CD4-positive, alpha-beta memory T cell (primary cell): ENCODE measurements at places on chromosomes 1 and 21. TPM values are rescaled to one million over a fixed set of nuclear protein-coding genes. Genes with fewer than 3 reads are reported as not detected.
A peak's percentile ranks its signal among the peaks of the same experiment; 100 is the strongest.

DNA sequence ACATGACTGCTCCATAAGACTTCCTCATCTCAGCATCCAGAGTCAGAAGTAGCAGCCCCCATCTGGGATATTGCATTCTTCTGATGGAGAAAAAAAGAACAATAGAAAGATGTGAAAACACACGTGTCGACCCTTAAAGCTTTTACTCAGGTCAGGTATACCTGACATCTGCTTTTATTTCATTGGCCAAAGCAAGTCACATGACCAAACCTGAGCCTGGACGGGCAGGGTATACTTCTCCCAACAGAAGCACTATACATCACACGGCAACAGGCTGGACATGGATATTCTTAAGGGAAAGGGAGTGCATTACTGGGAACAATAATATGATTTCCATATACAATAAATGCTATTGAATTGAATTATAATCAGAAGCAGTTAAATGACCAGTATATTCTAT, 243.3 kb downstream of the LMO4 start:
- H3K27me3 ChIP-seq, result no peaks in the 10 kb centered on the region
- no peak for DNase-seq
- H3K36me3 ChIP-seq, result no peaks in the 10 kb centered on the region
- H3K4me3 ChIP-seq, result no peak overlapping the region
- H3K4me1 ChIP-seq, result no peaks in the 10 kb centered on the region
- no peak overlapping the region for H3K27ac ChIP-seq

DNA sequence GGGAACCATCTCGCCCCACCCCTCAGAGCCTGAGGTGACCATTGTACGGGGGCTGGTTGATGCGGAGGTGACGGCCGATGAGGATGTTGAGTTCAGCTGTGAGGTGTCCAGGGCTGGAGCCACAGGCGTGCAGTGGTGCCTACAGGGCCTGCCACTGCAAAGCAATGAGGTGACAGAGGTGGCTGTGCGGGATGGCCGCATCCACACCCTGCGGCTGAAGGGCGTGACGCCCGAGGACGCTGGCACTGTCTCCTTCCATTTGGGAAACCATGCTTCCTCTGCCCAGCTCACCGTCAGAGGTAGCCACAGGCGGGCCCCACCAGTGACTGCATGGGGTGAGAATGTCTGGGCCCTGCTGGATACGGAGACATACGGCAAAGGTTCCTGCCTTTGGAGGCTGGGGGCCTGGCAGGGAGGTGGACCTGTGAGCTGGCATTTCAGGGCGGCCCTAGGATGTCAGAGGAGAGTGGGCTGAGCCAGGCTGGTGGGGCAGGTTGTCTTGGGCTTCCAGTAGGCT, 98.5 kb downstream of the TRIM11 start:
- no peak for DNase-seq
- H3K4me1 ChIP-seq, result no peaks in the 10 kb centered on the region
- H3K27me3 ChIP-seq, result no peaks in the 10 kb centered on the region

DNA sequence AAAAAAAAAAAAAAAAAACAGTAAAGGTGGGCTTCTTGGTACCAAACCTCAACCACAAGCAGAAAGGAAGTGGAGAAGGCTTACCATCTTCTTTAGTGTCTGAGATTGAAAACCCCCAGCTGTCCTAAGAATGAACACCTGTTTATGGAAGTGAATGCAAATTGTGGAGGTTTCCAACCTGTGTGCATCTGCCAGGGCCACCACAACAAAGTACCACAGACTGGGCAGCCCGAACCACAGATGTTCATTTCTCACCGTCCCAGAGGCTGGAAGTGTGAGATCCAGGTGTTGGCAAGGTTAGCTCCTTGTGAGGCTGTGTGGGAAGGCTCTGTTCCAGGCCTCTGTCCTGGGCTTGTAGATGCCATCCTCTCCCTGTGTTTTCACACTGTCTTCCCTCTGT, 348.7 kb downstream of the SETD4 start:
- H3K4me3 ChIP-seq, result no peak overlapping the region
- H3K27ac ChIP-seq, result no peak overlapping the region
- no peaks in the 10 kb centered on the region for H3K4me1 ChIP-seq
- no peaks in the 10 kb centered on the region for H3K36me3 ChIP-seq
- H3K27me3 ChIP-seq, result no peaks in the 10 kb centered on the region

DNA sequence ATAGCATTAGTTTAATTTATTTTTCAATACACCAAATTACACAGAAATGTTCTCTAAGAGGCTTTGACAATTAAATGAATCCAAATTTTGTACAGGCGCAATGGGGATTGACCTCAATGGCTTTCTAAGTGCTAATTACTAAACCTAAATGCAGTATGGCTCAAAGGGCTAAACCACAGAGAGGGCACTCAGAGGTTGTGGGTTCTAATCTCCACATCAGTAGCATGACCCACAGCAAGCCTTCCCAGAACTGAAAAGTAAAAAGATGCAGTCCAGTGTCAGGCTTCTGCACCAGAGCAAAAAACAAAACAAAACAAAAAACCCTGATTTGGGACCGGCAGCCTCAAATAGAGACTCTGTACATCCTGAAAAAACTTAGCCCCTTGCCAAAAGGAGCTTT, 579.2 kb upstream of the PKN2 start:
- no peaks in the 10 kb centered on the region for H3K4me1 ChIP-seq
- no peak overlapping the region for H3K4me3 ChIP-seq
- no peaks in the 10 kb centered on the region for H3K27me3 ChIP-seq
- H3K36me3 ChIP-seq, result no peaks in the 10 kb centered on the region

- no peaks in the 10 kb centered on the region for H3K36me3 ChIP-seq
- peaks cover 25% of the 10 kb centered on the region for H3K4me1 ChIP-seq
- no peak for DNase-seq
- peak overlapping the region; percentile 37 for H3K27ac ChIP-seq
These were observed 7.7 kb upstream of the MPZL1 start for GRCh38 chr1:167714098-167714438.

DNA sequence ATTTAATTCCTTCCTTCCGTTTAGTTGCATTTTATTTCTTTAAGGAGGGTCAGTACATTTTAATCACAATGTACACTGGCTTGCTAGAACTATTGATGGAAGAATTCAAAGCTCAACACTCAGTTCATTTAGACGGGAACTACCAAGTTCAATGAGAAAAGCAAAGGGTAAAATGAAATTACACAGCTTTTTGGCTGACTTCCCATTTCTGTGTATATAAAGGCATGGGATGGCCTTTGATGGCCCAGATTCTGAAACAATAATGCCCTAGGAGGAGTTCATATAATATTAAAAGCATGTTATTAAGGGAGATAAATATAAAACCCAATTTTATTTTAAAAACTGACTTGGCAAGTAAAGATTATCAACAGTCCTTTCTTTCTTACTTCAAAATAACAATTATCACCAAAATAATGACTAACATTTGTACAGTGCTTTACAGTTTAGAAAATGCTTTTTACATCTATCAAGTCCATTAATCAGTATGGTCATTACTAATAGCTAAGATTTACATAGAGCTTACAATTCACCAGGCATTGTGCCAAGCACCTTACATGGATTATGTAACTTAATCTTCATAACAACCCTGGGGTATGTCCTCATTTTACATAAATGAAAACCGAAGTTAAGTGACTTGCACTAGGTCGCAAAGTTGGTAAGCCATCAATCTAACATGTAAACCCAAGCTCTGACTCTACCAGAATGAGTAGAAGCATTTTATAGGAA, 402.4 kb downstream of the OMA1 start:
- DNase-seq, result no peak
- no peaks in the 10 kb centered on the region for H3K36me3 ChIP-seq
- H3K27me3 ChIP-seq, result no peaks in the 10 kb centered on the region
- H3K27ac ChIP-seq, result no peak overlapping the region

The APCS gene
- not detected for polyA plus RNA-seq

GRCh38 chr1:115828101-115829022, 12.6 kb downstream of the NHLH2 start:
- H3K4me3 ChIP-seq, result no peak overlapping the region
- H3K4me1 ChIP-seq, result no peaks in the 10 kb centered on the region
- no peak for DNase-seq
- peaks cover 9% of the 10 kb centered on the region for H3K27me3 ChIP-seq
- H3K27ac ChIP-seq, result no peak overlapping the region
